Fibroblast of skin of right biceps (primary cell): ENCODE measurements at places on chromosomes 2 and 18.
A peak's percentile ranks its signal among the peaks of the same experiment; 100 is the strongest.

- DNase-seq = no peak
These were observed 213.9 kb downstream of the ANAPC1 start for GRCh38 chr2:111669928-111670695.

DNA sequence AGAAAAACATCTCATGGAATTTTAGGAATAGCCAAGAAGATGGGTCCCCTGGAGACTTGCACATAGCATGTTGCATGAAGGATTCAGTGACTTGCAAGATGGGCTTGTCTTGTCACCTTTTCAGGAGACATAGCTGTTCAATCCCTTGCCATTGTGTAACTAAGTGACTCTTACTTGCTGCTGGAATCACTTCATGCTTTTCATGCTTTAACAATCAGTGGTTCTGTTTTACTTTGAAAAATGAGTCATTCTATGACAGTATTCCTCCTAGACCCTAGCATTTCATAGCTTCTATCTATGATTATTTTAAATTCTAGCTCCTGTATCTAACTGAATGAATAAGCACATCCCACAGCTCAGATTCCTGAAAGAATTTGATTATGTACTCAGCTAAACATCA is 2.8 kb downstream of the KYNU start:
- DNase-seq = peak; percentile 78

DNA sequence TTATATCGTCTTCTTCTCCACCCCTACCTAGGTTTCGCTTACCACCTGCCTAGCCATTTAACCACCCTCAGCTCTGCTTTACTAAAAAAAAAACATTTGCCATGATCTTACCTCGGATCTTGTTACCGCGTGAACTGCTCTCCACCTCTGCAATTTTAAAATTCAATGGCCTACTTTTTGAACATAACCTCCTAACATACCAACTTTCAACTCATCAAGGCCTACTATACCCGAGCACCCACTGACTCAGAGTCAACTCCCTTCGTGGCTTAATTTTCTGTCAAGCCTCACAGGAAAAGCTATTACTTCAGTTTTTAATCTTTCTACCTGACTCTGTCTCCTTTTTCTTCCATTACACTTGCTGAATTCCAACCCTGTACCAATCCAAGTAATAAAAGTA is 55.7 kb downstream of the ATAD2B start:
- DNase-seq = no peak

DNA sequence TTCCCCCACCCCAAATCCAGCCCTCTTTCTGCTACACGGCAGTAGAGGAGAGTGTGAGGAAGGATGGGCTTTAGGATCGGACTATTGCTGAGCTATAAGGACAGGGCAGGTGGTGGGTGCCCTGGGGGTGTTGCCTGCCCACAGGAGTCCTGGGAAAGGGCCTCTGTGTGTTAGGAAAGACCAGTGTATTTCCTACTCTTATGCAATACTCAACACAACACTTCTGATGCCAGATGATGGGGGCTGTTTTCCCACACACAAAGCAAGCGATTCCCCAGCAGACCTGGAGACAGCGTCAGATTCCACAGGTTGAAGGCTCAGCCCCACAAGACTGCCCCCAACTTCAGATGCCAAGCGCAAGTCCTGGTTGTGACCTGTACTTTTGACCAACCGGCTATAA is 91.0 kb upstream of the LCLAT1 start:
- DNase-seq = no peak

DNA sequence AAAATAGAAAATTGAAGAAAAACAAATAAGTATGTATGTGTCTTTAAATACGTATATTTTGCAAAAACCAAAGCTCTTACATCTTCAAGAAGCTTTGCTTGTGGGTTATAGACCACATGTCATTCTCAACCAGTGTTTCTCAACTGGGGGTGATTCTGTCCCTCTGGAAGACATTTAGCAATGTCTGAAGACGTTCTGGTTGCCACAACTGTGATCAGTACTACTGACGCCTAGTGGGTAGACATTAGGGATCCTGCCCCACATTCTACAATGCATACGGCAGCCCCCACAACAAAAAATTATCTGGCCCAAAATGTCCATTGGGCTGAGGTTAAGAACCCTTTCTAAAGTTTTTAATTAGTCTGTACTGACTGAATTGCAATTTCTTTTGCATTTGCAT is 48.4 kb downstream of the UNC50 start:
- no peak for DNase-seq

DNA sequence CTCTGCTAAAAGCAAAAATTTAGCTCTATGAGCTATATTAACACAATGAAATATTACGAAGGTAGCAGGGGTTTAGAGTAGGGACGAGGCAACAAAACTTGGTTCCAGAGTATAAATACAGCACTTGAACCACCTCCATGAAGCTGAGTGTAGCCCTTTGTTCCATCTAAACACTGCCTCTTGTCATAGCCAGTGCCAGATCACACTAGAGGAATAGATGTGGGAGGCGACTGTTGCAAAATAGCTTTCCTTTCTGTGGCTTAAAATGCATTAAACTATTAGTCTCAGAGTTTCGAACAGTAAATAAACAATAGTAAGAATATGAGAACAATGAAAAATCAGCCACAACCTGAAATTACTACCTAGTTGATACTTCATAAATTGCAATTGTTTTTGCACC is 29.8 kb downstream of the PIEZO2 start:
- no peak for DNase-seq

- DNase-seq = no peak
These were observed 168.0 kb downstream of the ASXL3 start for GRCh38 chr18:33745871-33746545.

- DNase-seq = peak; percentile 94
These were observed 52.2 kb downstream of the CDK15 start for GRCh38 chr2:201858281-201859184.

DNA sequence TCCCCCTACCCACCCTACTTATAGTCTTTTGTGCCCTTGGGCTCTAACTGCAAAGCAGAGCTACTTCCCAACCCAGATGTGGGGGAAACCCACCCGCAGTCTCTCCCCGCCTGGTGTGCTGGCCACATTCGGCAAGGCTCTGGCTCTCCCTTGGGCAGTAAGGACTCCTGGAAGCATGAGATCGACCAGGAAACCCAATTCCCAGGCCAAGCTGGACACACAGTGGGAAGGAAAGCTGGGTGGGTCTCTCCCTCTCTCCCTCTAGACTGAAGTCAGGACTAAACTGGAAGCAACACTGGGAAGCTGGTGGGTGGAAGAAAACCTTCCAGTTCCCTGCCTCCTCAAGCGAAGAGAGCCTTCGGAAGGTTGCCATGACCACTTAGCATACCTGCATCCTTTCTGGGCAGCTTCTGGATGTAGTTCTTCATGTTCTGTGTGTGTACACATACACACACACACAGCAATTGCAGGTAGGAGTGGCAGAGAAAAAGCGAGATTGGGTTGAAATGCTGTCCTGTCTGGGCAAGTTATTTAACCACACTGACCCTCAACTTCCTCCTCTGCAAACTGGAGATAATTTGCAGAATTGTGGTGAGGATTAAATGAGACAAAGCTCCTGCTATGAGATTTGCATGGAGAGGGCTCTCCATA is 33.9 kb downstream of the ZBTB7C start:
- no peak for DNase-seq

DNA sequence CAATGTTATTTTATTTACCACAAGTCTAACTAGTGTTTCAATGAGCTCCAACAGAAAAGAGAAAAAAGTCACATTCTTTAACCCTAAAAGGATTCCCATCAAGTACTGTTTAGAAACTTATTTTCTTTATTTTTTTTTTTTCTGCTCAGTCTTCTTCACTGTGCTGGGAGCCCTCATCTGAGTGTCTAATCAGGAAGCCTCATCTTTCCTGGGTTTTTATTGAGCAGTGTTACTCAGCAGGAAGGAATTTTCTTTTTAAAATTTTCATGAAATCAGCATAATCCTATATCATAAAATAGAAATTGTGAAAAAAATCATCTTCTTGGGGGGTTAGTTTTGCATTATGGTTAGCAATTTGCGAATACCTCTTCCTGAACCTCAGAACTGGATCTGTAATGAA is 453.8 kb downstream of the CDH2 start:
- peak; percentile 61 for DNase-seq

DNA sequence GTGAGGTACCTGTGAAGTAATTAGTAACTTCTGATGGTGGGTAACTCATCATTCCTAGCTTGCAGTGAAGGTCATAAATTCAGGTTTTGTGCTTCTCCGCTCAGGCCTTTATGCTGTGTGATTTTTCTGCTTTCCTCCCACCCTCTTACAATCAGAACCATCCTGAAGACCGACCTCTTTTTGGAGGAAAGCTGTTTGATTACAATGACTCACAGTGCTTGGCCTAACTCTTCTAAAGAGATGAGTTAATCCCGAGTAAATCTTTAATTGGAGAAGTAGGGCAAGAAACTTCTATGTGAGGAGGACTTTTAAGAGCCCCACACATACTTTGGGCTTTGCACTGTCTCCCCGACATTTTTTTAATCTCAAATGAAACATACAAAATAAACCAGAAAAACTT is 53.1 kb downstream of the TTC27 start:
- peak; percentile 23 for DNase-seq

- peak; percentile 40 for DNase-seq
These were observed 2182.7 kb upstream of the PIK3C3 start for GRCh38 chr18:39772155-39772919.

- DNase-seq = no peak
These were observed 1919.8 kb downstream of the SUCLG1 start for GRCh38 chr2:82539280-82539621.

GRCh38 chr18:75110846-75111415 is 98.0 kb downstream of the PTGR3 start:
- DNase-seq = no peak

DNA sequence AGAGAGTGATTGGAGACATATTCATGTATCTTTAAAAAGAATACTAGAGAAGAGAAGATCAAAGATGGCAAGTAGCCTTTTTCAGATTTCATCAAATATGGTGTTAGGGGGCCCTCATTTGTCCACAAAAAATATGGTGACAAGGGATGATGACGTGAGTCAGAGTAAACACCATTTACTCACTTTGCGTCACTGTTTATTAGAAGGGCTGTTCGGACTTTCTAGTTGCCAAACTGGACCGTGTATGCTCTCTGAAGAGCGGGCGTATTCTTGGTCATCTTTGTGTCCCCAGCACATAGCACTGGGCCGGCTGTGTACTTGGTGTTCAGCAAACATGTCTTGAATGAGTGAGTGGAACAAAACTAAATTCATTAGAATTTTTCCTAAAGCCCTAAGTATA is 37.5 kb downstream of the TTC39C start:
- no peak for DNase-seq

- DNase-seq = no peak
These were observed 41.6 kb downstream of the PUM2 start for GRCh38 chr2:20309001-20309400.

DNA sequence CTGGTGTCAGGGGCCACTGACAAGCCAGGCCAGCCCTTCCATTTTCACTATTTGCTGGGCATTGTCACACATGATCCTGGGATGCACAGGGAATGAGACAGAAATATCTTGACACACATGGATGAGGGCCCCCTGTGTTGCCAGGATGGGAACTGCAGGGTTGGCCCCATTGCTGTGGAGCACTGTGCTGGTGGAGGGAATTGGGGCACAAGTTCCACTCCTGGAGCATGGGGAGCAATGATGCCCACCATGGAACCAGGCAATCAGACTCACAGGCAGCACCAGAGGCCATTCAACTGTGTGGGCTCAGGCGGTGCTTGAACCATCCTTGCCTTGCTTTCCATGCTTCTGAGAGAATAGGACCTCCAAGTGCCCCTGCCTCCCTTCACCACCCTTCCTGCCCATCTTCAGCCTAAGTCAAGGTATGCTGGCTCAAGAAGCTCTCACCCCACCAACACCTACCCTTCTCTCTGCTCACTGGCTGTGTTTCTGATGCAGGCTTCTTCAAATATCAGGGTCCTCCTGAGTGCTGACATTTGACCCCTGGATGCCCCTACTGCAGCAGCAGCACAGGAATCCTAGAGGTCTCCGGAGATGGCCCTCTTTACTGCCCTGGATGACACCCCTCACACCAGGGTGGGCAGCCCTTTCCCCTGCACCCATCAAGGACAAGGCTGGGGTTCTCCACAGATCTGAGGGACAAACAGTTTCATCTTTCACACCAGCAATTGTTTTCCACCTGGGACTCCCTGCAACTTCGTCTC is 11.0 kb downstream of the ADRA2B start:
- DNase-seq = no peak

DNA sequence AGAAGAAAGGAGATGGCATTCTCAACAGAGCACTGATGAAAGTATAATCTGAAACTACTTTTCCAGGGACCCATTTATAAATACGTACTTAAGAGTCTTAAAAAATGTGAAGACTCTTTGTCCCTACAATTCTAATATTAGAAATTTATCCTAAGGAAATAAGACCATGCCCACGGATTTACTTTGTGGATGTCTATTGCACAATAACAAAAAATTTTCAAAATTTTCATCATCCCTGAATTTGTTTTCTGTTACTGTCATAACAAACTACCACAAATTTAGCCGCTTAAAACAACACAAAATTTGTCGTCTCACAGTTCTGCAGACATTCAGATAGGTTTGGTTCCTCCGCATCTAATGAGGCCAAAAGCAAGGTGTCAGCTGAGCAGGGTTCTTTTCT is 182.3 kb upstream of the SMAD7 start:
- DNase-seq = no peak

- DNase-seq = no peak
These were observed 31.0 kb downstream of the INO80D start for GRCh38 chr2:206054952-206055351.

GRCh38 chr2:102508863-102509262 is 35.8 kb downstream of the SLC9A4 start:
- DNase-seq = no peak

GRCh38 chr2:144254342-144255235 is 265.3 kb downstream of the ZEB2 start:
- no peak for DNase-seq

DNA sequence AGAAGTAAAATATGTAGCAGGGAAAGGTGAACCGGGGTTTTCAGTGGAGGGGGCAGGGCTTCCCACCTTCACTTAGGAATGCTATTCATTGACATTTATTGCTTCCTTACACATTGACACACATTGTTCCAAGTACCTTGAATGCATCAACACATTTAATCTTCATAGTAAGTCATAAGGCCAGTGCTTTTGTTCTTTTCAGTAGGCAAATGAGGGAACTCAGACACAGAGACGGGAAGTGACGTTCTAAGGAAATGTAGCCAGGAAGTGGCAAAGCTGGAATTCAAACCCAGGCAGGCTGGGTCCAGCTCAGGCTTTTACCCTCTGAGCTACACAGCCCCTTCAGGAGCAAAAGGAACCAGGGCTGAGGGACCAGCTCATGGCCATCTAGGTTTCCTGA is 20.7 kb downstream of the BMP10 start:
- DNase-seq = no peak

DNA sequence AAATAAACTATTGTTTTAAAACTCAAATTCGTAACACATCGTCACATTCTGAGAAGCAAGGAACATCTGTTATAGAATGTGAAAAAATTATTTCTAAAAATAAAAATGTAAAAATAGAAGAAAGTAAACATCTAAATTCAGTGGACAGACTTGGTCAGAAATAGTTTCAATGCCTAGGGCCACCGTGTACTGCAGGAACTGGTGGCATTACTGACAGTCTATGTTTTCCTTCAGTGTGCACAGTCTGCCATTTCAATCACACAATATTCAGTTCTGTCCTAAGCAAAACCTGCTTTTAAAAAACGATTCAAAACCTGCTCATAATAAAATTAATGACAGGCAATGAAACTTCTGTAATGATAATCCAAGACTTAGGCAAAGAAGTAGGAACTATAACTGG is 190.1 kb downstream of the ERBB4 start:
- no peak for DNase-seq
